ENCODE measurements at places on chromosomes 4 and X.

DNA sequence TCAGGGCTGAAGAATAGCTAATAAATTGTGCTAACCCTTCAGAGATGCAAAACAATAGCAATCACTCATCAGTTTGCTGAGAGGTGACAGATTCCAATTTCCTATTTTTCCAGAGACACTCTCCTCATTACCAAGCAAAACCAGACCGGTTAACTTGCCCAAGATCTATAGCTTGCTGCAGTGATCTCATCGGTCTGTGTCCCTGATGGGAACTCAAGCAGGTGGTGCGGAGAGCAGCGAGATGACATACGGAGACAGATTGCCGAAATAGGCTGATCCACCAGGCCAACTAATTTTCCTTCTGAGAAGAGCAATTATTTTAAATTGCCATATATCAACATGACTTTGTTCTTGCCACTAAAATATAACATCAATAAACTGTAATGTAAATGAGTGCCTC lies 10.5 kb upstream of the DCHS2 start:
- DNase-seq = no peak

DNA sequence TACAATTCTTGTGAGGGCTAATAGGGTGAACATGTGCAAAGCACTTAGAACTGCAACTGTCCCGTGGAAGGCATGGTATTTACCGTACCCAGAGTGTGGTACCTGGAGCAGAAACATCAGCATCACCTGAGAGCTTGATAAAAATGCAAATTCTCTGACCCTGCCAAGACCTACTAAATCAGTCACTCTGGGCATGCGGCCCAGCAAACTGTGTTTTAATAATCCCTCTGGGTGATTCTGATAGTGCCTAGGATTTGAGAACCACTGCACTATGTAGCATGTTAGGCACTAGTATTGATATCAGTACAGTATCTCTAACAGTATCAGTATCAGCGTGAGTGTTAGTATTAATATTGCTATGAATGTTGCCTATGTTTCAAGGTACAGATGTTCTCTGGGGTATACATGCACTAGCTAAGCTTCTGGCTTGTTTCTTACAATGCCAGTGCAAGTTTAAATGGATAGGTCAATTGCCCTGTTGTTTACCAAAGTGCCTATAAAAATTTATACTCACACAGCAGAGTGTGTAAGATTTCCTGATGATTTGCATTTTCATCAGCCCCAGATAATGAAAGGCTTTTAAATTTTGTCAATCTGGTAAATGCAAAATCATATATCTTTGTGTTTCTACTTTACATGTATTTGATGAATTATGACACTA lies 354.0 kb downstream of the HS3ST1 start:
- no peak for DNase-seq

- no peak for DNase-seq
These were observed 133.9 kb downstream of the TET2 start for GRCh38 chr4:105280338-105281123.

GRCh38 chr4:106530024-106530361 lies 161.4 kb upstream of the GIMD1 start:
- DNase-seq = no peak

DNA sequence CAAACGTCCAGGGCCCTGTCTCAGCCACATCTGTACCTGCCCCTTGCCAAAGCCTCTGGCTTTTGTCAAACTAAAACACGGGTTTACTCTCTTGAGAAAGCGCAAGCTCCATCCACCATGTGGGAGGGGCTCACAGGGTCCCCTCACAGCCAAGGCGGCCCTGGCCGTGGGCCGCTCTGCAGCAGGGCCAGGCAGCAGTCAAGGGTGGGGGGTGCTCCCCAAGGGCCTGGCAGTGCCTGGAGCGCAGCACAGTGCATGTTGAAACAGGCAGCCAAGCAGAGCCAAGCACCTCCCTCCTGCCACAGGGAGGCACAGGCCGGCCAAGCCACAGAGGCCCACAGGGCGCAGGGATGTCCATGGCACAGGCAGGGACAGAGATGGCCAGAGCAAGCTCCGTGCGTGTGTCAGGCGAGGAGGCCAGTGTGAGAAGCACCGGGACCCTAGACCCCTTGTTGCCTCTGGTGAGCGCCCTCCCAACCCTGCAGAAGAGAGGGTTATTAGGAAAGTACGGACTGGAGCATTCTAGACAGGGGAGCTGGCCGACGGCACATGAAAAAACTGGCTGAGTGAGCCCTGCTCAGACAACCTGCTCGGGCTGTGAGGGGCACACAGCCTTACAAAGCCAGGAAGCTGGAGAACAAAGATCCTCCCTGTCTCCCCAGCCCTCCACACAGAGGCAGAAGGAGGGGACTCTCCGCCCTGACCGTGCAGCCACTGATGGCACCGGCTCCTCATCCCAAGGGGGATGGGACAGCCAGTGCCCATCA lies 39.0 kb downstream of the FAM53A start:
- no peak for DNase-seq

GRCh38 chr4:61251129-61251528 lies 51.0 kb downstream of the ADGRL3 start:
- DNase-seq = no peak

- DNase-seq = no peak
These were observed 100.7 kb upstream of the FAM9C start for GRCh38 chrX:13144927-13145655.

DNA sequence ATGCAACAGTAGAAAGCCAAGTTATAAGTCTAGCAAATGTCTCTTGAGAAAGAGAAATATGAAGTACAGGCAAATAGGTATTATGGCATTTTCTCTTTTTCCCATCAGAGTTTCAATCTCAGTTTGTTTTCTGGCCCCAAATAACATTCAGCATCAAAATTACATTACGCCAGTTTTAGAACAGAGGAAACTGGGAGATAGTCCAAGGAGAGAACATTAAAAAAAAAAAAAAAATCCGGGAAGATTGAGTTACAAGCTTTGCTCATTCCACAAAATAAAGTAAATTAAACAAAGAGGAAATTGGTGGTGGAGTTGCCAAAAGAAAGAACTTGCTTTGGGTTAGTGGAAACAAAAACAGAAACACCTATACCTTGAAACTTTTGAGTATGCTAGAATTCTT lies 50.4 kb upstream of the IL13RA2 start:
- no peak for DNase-seq

DNA sequence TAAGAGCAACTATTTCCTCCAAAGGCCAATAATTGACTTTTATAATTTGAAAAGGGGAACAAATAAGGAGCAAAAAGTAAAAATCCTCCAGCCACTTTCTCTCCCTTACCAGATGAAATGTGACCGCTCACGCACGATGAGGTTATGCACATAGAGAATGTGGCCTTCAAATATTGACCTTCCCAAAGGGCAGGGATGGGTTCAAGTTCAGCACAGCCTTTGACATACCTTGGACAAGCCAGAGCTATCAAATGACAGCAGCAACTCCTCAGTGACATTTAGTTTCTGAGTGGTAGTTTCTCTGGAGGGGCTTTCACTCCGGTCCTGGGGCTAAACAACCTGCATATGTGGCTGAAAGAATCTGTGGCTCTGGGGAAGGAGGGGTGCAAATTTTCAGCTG lies 50.7 kb downstream of the AMOT start:
- no peak for DNase-seq

DNA sequence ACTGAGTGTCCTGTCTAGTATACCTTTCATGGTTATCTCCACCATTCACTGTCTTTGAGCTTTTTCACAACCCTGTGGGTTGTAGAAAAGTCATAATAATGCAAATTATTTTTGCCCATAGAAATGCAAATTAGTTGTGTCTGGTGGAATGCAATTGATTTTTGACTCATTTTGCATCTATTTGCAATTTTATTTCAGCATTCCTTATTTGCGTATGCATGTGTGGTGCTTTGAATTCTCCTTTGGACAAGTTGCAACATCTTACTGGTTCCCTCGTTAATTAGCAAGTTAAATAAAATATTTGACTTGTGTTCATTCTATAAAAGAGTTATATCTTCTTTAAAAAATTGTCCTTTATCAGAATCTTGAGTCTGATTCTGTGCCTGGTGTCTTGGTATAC lies 297.3 kb upstream of the CASK start:
- DNase-seq = no peak

DNA sequence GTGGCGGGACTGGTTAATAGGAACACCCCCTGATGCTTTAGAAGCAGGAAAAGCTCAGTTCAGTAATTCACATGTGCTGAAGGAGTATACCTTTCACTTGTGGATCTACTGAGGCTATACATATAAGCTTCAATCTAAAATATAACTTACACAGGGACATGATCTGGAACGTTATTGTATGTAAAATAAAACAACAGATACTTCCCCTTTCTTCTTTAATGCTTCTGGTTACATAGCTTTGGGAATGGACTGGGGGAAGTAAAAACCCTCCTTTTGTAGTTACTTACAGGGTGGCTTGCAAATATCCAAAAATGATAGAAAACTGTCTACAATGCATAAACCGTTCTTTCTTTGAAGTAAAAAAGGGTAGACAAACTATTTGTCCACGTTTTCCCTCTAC lies 1.9 kb downstream of the FGG start:
- no peak for DNase-seq
